Nephron progenitor cell (in vitro differentiated cells): ENCODE measurements at places on chromosomes 6 and 20.

DNA sequence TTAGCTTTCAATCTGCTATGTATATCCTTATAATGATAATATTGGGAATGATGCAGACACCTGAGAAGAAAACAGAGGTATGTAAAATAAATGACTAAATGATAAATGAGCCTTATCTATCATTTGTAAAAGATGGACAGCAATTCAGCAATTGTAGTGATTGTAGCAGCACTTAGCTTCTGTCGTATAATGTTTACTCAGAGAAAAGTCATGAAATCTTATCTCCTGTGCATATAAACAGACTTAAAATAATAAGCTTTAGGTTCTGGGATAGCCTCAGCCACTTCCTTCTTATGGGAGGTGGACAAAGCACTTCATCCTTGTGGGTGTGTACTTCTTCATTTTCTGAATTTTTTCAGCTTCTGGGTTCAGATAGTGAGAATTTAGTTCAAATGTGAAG lies 324.8 kb upstream of the MAP3K7 start:
- DNase-seq, result no peak

- DNase-seq, result no peak
Observed at GRCh38 chr6:24658573-24659560, 7.8 kb downstream of the TDP2 start.

DNA sequence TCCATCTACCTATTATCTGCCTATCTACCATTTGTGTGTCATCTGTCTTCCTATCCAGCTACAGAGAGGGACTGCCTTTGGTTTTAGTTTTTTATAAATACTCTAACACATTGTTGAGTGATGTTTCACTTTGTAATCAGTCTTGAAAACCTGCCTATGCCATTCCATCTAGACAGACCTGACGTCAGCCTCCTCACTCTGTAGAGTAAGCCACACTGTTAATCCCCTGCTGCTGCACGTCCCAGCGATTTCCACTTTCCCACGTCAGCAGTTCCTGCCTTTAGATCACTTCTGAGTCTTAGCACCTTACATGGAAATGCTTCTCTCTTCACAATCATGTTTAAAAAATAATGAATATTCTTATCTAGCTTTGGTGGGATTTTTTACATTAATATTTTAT lies 54.8 kb downstream of the PLG start:
- no peak for DNase-seq

DNA sequence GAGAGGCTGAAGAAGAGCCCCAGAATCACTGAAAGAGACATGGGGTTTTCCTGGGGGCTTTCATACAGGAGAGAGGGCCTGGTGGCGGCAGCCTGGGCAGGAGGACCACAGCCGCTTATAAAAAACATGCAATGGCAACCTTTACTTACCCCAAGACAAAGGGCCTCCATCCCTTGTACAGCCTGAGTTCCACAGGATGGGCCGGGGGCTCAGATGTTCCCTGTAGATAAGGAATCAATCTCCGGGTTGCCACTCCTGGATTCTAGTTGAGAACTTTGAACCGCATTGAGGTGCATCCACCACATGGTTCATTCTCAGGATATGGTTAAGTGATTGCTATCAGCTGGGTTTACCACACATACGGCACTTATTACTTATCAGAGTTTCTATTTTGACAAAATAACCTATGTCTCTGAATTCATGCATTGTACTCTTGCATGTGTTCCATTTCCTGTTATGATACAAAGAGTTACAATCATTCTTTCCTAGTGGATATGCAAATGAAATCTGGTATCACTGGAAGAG lies 677.6 kb downstream of the KIF16B start:
- no peak for DNase-seq

GRCh38 chr6:144845186-144845585 lies 560.1 kb downstream of the UTRN start:
- DNase-seq, result no peak

DNA sequence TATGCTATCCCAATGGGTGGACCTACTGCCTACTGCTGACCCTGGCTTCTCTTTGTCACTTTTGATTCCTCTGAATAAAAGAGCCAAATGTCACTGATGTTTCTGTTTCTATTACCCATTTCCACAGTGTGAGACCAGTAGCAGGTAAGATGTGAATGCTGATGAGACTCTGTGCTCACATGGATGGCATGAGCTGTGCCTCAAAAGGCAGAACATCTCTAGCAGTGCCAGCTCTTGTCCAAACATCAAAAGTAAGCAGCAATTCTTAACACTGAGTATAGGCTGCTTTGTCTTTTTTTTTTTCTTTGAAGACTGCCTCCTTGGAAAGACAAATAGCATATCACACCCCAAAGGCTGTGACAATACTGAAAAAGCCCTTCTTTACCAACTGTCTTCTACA lies 459.2 kb upstream of the RUNX2 start:
- no peak for DNase-seq
